ENCODE measurements at places on chromosomes 3 and 15. TPM values are rescaled to one million over a fixed set of nuclear protein-coding genes. Genes with fewer than 3 reads are reported as not detected.

- DNase-seq, result peak; percentile 84
These were observed 31.0 kb downstream of the EPHB3 start for GRCh38 chr3:184592371-184593219.

- DNase-seq, result peak; percentile 64
These were observed 533 bp downstream of the ARF4 start for GRCh38 chr3:57596495-57597126.

DNA sequence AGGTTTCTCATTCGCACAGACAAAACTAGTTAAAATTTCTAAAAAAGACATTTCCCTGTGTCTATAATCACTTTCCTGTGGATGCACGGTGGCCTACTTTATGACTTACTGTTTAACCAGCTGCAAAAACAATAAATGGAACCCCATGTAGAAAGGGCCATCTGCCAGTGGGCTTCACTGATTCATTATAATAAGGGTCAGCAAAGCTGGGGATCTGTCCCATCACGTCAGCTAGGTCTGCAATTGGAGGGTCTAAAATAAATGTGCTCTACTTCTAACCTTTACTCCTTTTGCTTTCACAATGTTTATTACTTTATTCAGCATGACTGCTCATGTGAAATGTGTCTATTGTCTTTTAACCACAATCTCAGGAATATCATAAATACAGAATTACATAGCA, 43.1 kb upstream of the NMD3 start:
- no peak for DNase-seq

DNA sequence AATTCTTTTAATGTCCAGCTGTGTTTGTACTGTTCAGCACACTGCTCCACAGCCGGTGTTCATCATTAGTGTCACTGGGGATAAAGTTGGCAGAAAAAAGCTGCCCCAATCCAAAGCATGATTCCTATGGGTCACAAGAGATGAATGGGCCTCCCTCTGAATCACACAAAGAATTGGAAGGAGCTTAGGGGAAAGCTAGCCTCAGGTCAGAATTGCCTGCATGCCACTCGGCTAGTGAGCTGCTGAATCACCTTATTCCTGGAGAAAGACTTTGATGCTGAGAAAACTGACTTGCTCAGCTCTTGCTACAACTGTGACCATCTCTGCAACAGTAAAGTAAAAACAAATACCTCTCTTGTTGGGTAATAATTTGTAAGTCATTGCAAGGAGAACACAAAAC, 3.5 kb downstream of the CCK start:
- no peak for DNase-seq

DNA sequence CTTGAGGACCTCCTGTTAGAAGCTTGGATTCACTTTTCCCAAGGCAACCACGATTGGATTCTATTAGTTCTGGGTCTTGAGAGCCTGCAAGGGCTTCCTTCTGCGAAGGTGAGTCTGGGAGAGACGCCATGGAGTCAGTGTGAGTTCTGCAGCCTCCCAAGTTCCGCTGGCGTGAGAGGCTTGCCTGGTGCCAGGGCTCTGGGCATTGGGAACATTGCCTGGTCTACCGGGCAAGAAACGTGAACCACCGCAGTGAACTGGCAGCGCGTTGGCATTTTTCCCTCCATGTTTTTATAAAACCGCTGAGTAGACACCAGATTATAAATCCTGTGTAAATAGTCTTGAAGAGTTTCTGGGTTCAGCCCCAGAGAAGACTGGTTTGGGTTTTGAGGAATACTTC, 160.9 kb downstream of the IGF1R start:
- no peak for DNase-seq

DNA sequence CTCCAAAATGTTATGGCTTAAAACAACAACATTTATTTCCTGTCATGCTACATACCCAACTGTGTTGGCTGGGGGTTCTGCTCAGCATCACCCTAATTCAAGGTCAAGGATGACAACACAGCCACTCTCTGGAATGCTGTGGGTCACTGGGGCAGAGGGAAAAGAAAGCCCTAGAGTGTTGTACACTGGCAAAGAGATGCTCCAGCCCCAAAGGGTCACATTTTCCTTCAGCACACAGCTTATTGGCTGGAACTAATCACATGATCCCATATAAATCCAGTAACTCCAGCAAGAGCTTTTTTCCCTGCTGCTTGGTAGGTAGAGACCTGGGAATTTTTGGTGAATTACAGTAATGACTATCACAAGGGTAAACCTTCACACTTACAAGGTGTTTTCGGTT, 1041.4 kb downstream of the NTRK3 start:
- no peak for DNase-seq

GRCh38 chr15:79606831-79607355, 174.8 kb downstream of the MINAR1 start:
- no peak for DNase-seq

DNA sequence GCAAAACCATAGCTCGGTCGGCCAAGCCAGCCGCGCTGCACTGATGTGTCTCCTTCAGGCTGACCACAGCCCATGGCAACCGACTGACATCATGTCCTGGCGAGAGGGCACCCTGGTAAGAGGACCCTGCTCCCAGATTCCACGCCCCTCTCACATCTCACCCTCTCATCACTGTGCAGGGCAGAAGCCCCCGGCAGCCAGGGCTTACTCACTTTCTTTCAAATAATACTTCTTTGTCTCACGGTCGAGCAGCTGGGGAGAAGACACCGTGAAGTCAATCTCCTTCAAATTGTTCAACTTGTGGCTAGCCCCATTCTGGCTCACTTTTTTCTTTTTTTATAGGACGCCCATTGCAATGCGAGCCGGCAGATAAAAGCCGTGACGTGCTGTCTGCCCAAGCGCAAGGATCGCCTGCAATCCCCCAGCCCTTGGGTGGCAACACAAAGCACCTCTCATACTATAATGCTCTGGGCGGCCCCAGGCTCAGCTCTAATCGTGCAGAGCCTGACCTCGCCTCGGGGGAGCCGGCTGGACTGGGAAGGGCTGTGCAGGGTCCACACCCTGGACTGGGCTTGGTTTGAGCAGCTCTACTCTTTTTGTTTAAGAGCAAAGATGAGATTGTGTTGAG, 33.6 kb downstream of the VGLL4 start:
- DNase-seq, result peak; percentile 36

GRCh38 chr15:77720655-77721054, 87.9 kb upstream of the LINGO1 start:
- peak; percentile 61 for DNase-seq

GRCh38 chr3:50316657-50317242, 5.8 kb downstream of the HYAL2 start:
- no peak for DNase-seq

DNA sequence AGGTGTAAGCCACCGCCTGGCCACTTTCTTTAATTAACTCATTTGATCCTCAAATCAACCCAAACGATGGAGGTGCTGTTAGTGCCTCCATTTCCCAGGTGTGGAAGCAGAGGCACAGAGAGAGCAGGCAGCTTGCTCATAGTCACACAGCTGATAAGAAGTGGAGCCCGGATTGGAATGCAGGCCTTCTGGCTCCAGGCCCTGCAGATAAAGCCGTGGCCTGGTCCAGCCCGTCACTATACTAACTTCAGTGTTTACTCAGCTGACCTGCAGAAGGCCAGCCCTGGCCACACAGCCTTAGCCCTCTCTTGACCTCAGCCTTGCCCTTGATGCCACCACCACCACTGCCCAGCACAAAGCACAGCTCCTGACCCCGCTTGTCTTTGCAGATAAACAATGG, 116.7 kb downstream of the NUP210 start:
- no peak for DNase-seq

- DNase-seq, result peak; percentile 61
These were observed 205.9 kb upstream of the IGF1R start for GRCh38 chr15:98442379-98442833.

GRCh38 chr3:186342197-186342596, 19.8 kb downstream of the DGKG start:
- no peak for DNase-seq

DNA sequence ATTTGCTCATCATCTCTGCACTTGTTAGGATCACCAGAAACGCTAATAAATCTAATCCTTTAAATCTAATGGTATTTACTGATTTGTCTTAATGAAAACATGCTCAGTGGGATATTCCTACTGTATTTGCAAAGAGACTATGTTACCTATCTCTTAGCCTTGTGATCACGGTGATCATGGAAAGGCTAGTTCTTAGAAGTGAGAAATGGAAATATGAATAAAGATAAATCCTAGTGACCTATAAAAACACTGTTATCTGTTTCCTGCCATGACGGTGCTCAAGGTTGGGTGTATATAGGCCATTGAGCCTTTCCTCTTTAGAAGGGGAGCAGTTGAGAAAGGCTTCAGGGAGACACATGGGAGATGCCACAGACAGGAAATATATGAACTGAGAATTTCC, 116.3 kb downstream of the THRB start:
- DNase-seq, result no peak

DNA sequence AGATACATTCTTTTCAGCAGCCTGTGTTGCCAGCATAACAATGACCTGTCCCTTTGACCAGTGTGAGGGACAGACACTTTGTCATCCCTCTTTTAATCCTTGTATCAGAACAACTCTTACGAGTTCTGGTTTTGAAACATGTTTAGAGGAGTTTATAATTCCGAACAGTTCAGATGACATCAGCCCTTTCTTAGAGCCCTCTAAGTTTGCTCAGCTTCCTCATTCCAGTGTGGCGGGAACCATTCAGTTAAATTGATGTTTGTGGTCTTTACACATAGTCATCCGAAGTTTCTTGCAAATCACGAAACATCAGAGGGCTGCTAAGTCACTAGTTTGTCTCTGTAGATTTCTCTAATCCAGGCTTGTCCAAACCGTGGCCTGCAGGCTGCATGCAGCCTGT, 102.5 kb downstream of the AKAP13 start:
- no peak for DNase-seq

- no peak for DNase-seq
These were observed 38.1 kb upstream of the SPPL2A start for GRCh38 chr15:50803479-50804180.

DNA sequence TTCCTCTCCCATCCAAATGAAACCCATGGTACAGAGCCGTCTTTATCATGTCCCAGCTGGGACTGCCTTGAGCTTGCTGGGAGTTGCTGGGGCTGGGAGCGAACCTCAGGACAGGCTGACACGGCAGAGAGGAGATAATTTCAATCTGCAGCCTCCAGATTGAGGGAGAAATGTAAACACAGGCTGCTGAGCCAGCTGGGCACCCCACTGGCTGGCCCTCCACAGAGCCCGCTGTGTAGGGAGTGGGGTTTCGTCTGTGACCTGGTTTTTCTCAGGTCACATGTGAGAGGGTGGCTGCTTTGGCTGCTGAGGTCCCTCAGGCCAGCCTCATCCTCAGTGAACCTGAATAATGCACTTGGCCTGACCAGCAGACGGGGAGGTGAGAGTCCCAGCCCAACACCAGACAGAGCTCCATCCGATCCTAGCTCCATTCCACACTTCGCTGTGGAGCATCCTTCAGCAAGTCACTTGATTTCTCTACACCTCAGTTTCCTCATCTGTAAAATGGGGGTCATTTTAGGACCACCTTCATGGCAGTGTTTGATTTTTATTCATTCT, 121.6 kb upstream of the MRPS22 start:
- no peak for DNase-seq

DNA sequence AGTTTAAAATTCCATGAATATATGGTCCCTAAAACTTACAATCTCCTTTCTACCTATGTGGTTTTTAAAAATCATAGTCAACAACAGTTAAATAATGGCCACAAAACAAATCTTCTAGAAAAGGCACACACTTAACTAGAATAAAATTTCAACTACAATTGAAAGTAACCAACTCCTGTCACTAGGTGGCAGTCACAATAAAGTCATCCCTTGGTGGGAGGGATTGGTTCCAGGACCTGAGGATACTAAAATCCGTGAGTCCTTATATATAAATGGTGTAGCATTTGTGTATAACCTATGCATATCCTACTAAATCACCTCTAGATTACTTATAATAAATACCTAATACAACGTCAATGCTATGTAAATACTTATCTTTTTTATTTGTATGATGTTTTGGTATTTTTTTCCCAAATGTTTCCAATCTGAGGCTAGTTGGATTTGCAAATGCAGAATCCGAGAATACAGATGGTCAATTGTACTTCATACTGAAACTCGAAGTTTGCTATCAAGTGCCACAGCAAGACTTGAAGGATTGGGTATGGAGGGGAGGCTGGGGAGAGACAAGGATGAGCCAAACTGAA, 172.6 kb downstream of the FMN1 start:
- DNase-seq, result peak; percentile 79

GRCh38 chr15:64519897-64520296, 59.5 kb downstream of the ZNF609 start:
- DNase-seq, result no peak

DNA sequence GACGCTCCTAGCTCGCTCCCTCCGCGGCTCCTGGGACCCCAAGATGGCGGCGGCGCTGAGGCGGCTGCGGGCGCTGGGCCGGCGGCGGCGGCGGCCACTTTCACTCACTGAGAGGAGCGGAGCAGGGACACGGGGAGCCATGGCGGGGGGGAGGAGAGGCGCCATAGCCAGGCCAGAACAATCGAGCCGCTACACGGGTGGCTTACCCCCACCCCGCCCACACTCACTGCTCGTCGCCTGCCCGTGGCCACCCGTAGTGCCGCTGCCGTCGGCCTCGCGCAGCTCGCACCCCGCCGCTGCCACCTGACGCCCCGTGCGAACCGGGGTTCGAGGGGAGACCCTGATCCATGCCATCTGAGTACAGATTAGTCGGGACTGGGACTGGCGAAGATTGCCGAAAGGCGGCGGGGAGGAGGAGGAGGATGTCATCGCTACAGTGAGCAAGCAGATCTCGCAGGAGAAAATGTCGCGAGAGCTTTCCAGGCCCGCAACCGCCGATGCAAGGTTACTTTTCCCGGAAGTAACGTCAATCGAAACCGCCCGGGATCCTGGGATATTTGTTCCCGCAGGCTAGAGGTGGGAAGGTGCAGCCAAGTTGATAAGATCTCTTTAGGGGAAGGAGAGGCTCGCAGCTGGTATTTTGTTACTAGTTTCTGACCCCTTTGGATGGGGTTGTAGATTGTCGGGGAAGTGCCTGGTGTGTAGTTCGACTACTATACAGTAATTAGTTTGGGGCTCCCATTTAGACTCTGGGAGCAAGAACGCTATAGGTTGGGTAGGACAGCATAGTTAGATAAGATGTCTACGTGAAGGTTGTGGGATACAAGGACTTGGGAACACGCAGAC, at the start of gene INO80:
TSS of gene INO80 (minus strand) at position 165 of the 846 bp plus-strand sequence. CDS start 19,970 bp downstream, outside the sequence.
- peak; percentile 91 for DNase-seq

GRCh38 chr3:52070724-52071621, 14.6 kb upstream of the DUSP7 start:
- peak; percentile 50 for DNase-seq

GRCh38 chr3:57939775-57940174, 68.4 kb upstream of the FLNB start:
- no peak for DNase-seq

- no peak for DNase-seq
These were observed 31.0 kb downstream of the HEG1 start for GRCh38 chr3:125024817-125025216.

- DNase-seq, result no peak
These were observed 46.9 kb downstream of the ZNF710 start for GRCh38 chr15:90047956-90048575.

- no peak for DNase-seq
These were observed 73.0 kb downstream of the FOXP1 start for GRCh38 chr3:71510510-71510909.

The CCDC54 gene
- not detected for polyA plus RNA-seq

The SLC28A1 gene
- polyA plus RNA-seq, result not detected

The FOXB1 gene
- polyA plus RNA-seq, result not detected

The LSMEM2 gene
- polyA plus RNA-seq, result 0.03 TPM

The HACD3 gene
- 45.7 TPM for polyA plus RNA-seq

The PAK6 gene
- polyA plus RNA-seq, result 0.07 TPM

The IQCH gene
- 0.81 TPM for polyA plus RNA-seq

The TMEM42 gene
- 42.4 TPM for polyA plus RNA-seq

The PDZRN3 gene
- polyA plus RNA-seq, result 7.9 TPM
